Effector memory CD8-positive, alpha-beta T cell (primary cell): ENCODE measurements at places on chromosomes 4 and X.

DNA sequence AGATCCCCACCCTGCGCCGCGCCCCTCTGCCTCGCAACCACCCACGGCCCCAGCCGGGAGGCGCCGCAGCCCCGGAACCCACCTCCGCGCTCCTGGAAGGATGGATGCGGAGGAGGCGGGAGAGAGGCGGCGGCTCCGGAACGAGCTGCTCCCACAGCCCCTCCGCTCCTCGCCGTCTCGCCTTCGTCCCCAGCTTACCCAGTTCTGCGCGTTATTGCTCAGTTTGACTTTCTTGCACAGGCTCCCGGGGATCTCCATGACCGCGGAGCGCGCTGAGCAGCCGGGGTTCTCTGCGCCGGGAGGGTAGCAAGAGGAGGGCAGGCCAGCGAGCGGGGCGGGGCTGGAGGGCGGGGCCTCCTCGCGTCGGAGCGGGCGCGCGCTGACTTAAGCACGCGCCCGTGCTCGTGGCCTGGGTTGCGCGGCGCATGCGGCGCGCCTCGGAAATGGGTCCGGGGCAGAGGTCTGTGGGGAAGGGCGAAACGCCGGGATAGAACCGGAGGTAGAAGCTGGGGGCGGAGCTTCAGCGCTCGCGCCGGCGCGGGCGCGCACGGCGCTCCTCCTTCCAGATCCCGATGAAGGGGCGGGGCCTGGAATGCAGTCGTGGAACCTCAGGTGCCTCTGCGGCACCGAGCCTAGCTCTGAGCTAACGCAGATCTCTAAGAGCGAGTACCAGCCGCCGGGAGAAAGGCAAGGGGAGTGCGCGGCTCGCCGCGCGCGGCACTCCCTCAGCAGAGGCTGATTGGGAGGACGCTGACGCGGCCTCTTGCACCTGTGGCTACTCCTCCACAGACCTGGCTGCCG lies at the start of gene PAPSS1:
PAPSS1 (minus strand) TSS at position 313 of the 801 bp plus-strand sequence; CDS start at position 258, 55 bp downstream.
- peaks cover 16% of the 10 kb centered on the region for H3K36me3 ChIP-seq
- H3K27ac ChIP-seq, result peak within 1 kb of the TSS; percentile 96
- no peaks in the 10 kb centered on the region for H3K27me3 ChIP-seq
- peak; percentile 92 for DNase-seq

DNA sequence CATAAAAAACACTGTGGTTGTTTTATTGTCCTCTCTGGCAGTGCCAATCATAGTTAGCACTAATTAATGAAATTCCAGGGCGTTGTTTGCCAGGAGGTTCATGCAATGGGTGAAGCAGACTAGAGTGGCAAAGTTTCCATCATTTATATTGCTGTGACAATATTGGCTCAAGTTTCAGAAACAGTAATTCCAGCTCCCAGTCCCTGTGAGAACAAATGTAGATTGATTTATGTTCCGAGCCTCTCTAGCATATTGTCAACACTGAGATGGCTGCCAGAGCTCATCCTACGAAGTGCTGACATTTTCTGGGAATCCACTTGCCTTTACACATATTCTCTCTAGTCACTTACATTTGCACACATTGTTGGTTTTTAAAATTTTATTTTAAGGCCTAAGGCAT lies 440.0 kb upstream of the IGFBP7 start:
- no peak overlapping the region for H3K4me3 ChIP-seq
- H3K27me3 ChIP-seq, result no peaks in the 10 kb centered on the region

DNA sequence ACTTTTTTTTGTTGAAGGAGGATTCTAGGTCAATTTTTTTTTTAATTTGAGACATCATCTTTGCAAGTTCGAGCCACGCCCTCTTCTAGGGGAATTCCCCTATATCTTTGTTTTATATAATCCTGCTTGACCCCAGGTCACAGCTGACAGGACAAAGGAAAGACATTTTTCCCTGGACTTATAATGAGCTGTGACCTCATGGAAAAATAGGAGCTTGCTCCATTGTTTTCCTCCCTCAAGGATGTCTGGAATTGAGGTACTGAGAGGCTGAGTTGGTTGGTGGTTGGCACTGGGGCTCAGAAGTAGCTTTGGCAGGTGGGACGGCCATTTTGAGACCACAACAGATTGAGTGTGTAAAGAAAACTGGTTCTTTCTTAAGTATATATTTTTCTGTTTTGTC lies 49.0 kb downstream of the GBA3 start:
- H3K27ac ChIP-seq, result no peak overlapping the region
- H3K4me3 ChIP-seq, result no peak overlapping the region
- no peaks in the 10 kb centered on the region for H3K36me3 ChIP-seq
- H3K27me3 ChIP-seq, result no peaks in the 10 kb centered on the region
- DNase-seq, result no peak

- no peaks in the 10 kb centered on the region for H3K27me3 ChIP-seq
- peak overlapping the region; percentile 91 for H3K4me3 ChIP-seq
- no peak for DNase-seq
- peak overlapping the region; percentile 99 for H3K27ac ChIP-seq
Measured at GRCh38 chr4:1199556-1200331, 27.4 kb upstream of the SPON2 start.

GRCh38 chr4:126583509-126583908 lies 1049.2 kb upstream of the INTU start:
- no peak overlapping the region for H3K27ac ChIP-seq
- H3K27me3 ChIP-seq, result no peaks in the 10 kb centered on the region
- DNase-seq, result no peak
- no peaks in the 10 kb centered on the region for H3K4me1 ChIP-seq
- H3K4me3 ChIP-seq, result no peak overlapping the region
- no peaks in the 10 kb centered on the region for H3K36me3 ChIP-seq

DNA sequence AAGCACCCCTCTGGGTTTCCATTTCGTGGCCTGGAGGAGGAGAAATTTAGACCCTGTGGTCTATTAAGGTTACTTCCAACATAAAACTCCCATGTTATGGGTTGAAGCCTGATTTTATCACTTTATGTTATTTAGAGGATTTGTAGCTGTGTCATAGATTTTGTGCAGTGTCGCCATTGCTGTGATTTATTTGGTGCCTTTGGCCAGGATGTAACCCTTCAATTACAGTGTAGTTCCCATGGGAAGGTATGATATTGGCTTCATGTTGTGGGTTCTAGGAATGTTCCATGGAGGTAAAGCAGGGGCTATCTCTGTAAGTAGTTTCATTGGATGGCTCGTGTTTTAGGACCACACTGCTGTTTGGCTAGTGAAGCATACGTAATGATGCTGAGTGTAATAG lies 58.5 kb downstream of the TMEM131L start:
- DNase-seq, result no peak
- peaks cover 85% of the 10 kb centered on the region for H3K4me1 ChIP-seq
- H3K27ac ChIP-seq, result peak overlapping the region; percentile 83

DNA sequence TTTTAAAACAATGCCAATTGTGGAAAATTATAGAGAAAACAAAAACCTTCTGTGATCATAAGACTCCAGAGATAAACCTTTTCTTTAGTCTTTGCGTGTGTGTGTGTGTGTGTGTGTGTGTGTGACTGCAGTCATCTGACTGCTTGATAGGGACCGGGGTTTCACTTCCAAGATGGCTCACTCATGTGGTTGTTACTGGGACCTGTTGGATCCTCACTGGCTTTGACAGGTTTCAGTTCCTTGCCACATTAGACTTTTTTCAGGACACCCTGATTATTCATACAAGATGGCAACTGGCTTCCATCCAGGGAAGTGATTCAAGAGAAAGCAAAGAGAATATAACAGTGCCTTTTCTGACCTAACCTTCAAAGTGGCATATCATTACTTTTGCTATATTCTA lies 21.9 kb upstream of the MAD2L1 start:
- H3K4me1 ChIP-seq, result no peaks in the 10 kb centered on the region
- peaks cover 21% of the 10 kb centered on the region for H3K27me3 ChIP-seq
- H3K36me3 ChIP-seq, result no peaks in the 10 kb centered on the region
- H3K27ac ChIP-seq, result no peak overlapping the region

DNA sequence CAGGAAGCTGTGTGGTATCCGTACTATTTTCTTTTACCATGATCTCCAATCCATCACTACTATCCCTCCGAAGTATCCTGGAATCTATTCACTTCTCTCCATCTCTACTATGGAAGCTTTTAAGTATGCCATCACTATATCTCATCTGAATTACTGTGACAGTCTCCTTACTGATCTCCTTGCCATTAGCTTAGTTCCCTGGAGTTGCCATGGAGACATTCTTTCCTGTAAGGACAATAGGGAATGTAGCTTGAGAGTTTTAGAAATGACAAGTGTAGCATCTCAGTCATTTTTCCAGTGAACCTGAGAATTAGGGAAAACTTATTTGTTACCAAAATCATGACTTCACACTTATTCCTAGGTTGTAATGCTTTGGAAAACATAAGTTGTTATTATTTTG lies 86.3 kb downstream of the HPGD start:
- no peak overlapping the region for H3K27ac ChIP-seq
- no peaks in the 10 kb centered on the region for H3K4me1 ChIP-seq
- H3K36me3 ChIP-seq, result no peaks in the 10 kb centered on the region
- no peaks in the 10 kb centered on the region for H3K27me3 ChIP-seq
- DNase-seq, result no peak

DNA sequence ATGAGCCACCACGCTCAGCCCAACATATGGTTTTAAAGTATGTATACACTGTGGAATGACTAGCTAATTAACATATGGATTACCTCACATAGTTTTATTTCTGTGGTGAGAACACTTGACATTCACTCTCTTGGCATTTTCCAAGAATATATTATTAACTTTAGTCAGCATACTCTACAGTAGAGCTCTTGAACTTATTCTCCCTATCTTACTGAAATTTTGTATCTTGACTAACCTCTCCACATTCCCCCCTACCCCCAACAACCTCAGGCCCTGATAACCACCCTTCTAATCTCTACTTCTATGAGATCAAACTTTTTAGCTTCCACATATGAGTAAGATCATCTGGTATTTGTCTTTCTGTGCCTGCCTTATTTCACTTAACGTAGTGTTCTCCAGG lies 38.6 kb upstream of the AGA start:
- no peaks in the 10 kb centered on the region for H3K36me3 ChIP-seq
- H3K27ac ChIP-seq, result no peak overlapping the region
- DNase-seq, result no peak
- H3K4me1 ChIP-seq, result no peaks in the 10 kb centered on the region
- no peaks in the 10 kb centered on the region for H3K27me3 ChIP-seq

DNA sequence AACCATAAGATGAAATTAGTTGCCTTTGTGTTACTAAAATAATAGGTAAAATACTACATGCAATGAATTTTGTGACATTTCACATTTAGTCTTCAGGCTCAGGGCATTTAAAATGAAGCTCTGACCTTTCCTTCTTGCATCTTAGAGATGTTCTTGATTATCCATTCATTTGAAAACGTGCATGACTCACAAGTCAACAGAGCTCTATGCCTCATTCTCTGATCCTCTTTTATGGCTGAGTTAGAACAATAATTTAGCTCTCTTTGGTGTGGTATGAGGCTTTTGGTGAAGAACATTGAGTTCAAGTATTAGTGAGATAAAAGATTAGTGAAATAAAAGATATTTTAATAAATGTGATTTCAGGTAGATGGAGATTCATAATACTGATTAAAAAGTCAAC lies 66.5 kb downstream of the TIGD2 start:
- DNase-seq, result no peak
- H3K4me1 ChIP-seq, result no peaks in the 10 kb centered on the region
- H3K27me3 ChIP-seq, result peaks cover 16% of the 10 kb centered on the region
- no peak overlapping the region for H3K4me3 ChIP-seq
- no peak overlapping the region for H3K27ac ChIP-seq

DNA sequence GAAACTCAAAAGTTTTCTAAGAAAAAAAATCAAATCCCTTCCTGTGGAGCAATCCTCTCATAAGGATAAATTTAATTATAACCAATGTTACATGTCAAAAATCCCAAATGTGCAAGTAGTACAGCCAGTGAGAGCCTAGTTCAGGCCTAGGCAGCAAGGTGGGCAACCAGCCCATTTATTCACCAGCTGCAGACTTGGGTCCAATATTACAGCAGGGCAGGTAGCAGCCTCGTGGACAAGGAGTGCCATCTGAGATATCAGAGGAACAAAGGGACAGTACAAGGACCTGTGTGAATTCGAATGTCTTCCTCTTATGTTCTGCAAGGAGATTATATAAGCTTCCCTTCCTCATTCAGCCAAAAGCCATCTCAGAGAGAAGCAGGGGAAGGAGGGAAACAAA lies 6.6 kb downstream of the HELQ start:
- H3K4me3 ChIP-seq, result no peak overlapping the region
- H3K27me3 ChIP-seq, result no peaks in the 10 kb centered on the region
- H3K27ac ChIP-seq, result no peak overlapping the region
- H3K36me3 ChIP-seq, result peaks cover 36% of the 10 kb centered on the region
- H3K4me1 ChIP-seq, result peaks cover 13% of the 10 kb centered on the region

DNA sequence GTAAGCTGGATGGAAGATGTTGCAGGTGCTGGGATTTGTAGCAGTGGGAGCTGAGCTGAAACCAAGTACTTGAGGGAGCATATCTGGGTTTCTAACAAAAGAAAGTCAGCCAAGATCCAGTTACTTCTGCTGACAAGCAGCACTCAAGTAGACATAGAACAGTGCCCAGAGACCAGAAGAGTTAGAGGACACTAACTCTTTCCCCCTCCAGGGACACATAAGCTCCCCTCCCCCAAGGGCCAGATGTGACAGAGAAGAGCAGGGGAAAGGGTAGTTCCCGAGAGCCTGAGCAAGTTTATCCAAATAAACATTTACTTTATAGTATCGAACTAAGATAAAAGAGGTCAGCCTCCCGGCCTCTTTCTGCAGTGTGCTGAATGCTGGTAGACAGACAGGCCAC lies 12.2 kb downstream of the TRPC3 start:
- peaks cover 17% of the 10 kb centered on the region for H3K4me1 ChIP-seq
- DNase-seq, result no peak
- H3K36me3 ChIP-seq, result peaks cover 3% of the 10 kb centered on the region
- no peak overlapping the region for H3K4me3 ChIP-seq

DNA sequence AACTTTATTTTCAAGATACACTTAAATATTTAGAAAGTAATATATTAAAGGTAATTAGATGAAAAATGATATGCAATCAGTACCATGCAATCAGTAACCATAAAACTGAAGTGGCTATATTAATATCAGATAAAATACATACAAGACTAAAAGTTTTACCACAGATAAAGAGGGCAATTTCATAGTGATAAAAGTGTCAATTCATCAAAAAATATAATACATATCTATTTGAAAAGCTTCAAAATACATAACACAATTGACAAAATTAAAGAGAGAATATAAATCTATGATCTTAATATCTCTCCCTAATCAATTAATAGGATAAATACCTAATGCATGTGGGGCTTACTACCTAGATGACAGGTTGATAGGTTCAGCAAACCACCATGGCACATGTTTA lies 105.5 kb downstream of the SOWAHB start:
- DNase-seq, result no peak
- H3K27me3 ChIP-seq, result peaks cover 10% of the 10 kb centered on the region
- H3K4me1 ChIP-seq, result no peaks in the 10 kb centered on the region
- no peak overlapping the region for H3K27ac ChIP-seq

- H3K4me1 ChIP-seq, result no peaks in the 10 kb centered on the region
- H3K4me3 ChIP-seq, result no peak overlapping the region
- H3K27me3 ChIP-seq, result no peaks in the 10 kb centered on the region
- H3K36me3 ChIP-seq, result no peaks in the 10 kb centered on the region
- no peak for DNase-seq
- H3K27ac ChIP-seq, result no peak overlapping the region
Measured at GRCh38 chrX:54386314-54386713, 28.5 kb upstream of the WNK3 start.

GRCh38 chr4:53986062-53986461 lies 78.3 kb downstream of the CHIC2 start:
- DNase-seq, result no peak
- no peak overlapping the region for H3K4me3 ChIP-seq
- H3K36me3 ChIP-seq, result no peaks in the 10 kb centered on the region

- no peak overlapping the region for H3K4me3 ChIP-seq
- H3K27me3 ChIP-seq, result no peaks in the 10 kb centered on the region
- no peak for DNase-seq
- H3K36me3 ChIP-seq, result no peaks in the 10 kb centered on the region
- H3K27ac ChIP-seq, result no peak overlapping the region
Measured at GRCh38 chr4:121794505-121795188, 6.5 kb upstream of the EXOSC9 start.
